ENCODE measurements at places on chromosomes 5 and 9.

GRCh38 chr5:43427306-43427705 is 15.1 kb upstream of the CCL28 start:
- no peak for DNase-seq

GRCh38 chr5:119532637-119533036 is 80.3 kb downstream of the HSD17B4 start:
- DNase-seq, result no peak

- DNase-seq, result no peak
Measured at GRCh38 chr5:139664727-139665351, 16.7 kb downstream of the CXXC5 start.

GRCh38 chr5:127206320-127207113 is 84.1 kb upstream of the MEGF10 start:
- DNase-seq, result no peak

- no peak for DNase-seq
Measured at GRCh38 chr5:82918311-82919031, 158.7 kb downstream of the TMEM167A start.

DNA sequence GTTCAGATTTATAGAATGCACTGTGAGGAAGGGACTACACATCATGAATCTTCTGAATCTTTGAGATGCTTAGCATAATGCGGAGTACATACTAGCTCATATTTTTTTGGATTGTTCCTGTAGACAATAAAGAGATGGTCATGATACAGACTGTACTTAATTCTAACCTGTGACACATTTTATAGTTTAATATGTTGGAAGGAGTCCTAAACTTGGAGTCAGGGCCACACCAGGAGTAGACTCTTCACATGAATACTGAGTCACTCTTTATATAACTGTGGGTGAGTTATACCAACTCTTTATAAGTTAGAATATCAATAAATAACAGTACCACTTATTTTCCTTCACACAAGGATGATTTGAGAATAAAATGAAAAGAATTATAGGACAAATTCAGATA is 16.9 kb downstream of the C9orf85 start:
- DNase-seq, result no peak
